8988T (cell line): ENCODE measurements at places on chromosomes 2 and 18.

- DNase-seq: no peak
Observed at GRCh38 chr18:24913507-24914170, 438.3 kb downstream of the ZNF521 start.

- no peak for DNase-seq
Observed at GRCh38 chr2:238938401-238939055, 90.6 kb downstream of the TWIST2 start.

DNA sequence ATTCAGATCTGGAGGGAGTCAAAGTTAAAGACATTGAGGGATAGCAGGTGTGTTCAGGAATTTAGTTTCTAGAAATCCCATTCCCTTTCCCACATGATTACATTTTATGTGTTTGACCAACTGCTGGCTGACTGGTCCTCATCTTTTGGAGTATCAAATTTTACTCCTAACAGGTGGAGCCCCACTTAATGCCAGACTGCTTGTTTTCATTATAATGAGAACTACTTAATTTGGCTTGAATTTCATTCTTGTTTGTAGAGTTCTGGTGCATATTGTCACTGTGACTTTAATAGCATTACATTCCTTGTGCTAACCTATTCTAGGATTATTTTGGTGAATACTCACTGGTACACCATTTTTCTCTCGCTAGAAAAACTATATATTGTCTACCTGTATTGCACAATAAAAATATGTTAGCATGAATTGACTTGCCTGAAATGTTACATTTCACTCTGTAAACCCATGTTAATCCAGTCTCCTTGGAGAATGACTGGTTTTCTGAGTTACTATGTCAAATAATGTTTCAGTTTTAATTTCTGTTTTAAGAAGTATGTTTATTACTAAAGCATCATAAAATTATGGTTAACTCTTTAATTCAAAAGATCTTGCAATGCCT lies 98.2 kb downstream of the TANC1 start:
- no peak for DNase-seq

DNA sequence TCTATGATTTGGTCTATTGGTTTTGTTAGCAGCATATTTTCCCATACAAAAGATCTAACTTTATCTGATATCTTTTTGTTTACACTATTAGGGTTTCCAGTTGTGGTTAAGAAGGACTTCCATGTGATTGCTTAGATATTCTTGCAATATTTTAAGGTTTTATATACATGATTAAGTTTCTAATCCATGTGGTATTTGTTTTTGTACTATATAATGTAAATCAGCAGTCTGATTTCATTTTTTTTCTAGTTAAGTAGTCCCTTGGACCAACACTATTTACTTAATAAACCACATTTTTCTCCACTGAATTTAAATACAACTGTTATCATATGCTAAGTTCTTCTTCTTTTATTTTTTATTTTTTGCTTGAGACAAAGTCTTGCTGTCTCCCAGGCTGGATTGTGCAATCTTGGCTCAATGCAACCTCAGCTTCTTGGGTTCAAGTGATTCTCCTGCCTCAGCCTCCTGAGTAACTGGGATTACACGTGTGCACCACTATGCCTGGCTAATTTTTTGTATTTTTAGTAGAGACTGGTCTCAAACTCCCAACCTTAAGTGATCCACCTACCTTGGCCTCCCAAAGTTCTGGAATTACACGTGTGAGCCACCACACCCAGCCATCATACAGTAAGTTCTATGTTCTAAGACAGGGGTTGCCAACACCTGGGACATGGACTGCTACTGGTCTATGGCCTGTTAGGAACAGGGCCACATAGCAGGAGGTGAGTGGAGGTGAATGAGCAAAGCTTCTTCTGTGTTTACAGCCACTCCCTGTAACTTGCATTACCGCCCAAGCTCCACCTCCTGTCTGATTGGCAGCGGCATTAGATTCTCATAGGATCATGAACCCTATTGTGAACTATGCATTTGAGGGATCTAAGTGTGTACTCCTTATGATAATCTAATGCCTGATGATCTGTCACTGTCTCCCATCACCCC lies 58.5 kb upstream of the RAB27B start:
- DNase-seq: no peak

DNA sequence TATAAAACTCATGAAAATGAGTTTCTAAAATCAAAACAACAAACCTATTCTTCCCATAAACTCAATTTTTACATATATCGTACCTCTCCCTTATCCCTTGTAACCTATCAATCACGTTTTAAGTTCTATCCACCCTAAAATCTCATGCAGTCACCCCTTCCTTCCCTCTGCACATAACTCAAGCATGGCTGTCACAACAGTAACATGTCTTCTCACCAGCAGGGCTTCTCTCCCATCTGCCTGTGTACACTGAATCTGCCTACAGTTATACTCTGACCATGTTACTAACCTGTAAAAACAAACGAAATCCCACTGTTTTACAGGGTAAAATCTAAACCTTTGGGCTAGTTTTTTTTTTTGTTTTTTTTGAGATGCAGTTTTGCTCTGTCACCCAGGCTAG lies 68.2 kb downstream of the MAP4K3 start:
- no peak for DNase-seq

- DNase-seq: no peak
Observed at GRCh38 chr2:196174404-196174803, 3.0 kb upstream of the STK17B start.
